Activated CD4-positive, alpha-beta T cell treated with anti-CD3 and anti-CD28 coated beads, Interleukin-2, amount 10 ng/mL, durations not matched to agents 7 days and 5 days (primary cell): ENCODE measurements at places on chromosomes 7 and 10. TPM values are rescaled to one million over a fixed set of nuclear protein-coding genes. Genes with fewer than 3 reads are reported as not detected.

The ZNF365 gene
- not detected for total RNA-seq

The H2BK1 gene
- not detected for total RNA-seq

The FAM24B gene
- total RNA-seq: 12.1 TPM

The GIMAP7 gene
- total RNA-seq: 244 TPM

The FAM221A gene
- total RNA-seq: 4.4 TPM

DNA sequence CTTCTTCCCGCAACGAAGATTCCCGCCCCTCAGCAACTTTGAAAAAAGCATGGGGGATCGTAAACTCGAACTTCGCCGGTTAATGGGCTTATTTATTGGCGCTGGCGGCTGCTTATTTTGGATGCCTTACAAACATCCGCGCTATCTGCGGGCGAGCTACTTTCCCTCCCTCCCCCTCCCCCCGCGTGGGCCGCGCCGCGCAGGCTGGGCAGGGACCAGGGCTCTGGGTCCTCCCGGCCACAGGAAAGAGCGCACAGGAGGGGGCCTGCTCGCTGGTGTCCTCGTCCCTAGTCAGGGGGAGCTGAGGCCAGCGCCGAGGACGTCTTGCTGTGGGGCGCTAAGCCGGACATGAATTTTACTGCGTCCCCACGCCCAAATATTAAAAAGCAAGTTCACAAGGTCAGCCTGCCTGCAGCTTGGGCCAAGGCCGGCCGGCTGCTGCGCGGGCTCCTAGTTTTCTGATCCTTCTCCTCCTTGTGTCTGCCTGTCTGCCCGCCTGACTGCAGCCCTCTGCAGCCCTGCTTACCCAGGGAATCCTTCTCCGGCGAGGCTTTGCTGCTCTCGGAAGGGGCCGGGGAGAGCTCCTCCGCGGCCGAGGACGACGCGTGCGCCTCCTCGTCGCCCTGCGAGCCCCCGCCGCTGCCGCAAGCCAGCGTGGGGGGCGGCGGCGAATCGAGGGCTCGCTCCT lies 1.2 kb downstream of the HOXA10 start:
- no peak for DNase-seq

- peak; percentile 81 for DNase-seq
Observed at GRCh38 chr10:43287056-43288007, 20.5 kb upstream of the RASGEF1A start.

DNA sequence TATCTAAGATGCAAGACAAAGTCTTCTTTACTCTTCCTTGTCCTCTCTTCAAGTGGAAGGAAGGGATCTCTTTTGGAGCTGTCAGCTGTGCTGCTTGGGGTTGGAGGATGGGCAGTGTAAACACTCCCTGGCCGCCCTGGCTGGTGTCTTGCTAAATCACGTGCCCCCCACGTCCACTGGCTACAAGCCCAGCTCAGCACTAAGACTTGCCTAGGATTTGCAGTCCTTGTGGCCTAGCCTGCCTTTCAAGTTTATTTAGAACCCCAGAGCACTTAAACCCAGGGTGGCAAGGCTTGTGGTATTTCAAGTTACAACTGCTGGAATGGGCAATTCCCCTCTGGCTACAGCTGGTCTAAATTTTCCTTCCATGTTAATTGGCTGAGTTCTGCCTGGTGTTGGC lies 272.4 kb upstream of the MYO3A start:
- no peak for DNase-seq

DNA sequence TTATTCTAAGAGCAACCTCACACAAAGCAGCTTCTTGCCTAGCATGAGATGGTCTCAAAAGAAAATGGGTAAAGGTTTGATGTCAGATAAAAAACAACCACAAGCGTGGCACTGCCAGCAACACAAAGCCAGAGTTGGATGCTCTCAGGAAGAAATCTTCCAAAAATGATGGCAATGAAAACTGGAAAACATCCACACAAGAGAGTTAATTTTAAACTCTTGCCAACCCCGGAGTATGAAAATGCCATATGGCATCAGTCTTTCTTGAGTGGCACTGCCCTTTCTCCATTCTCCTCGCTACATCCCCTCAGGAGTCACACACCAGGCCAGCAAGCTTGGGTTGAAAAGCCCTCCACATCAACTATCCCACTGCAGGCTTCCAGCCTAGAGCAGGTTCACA lies 41.0 kb downstream of the CADPS2 start:
- DNase-seq: no peak

DNA sequence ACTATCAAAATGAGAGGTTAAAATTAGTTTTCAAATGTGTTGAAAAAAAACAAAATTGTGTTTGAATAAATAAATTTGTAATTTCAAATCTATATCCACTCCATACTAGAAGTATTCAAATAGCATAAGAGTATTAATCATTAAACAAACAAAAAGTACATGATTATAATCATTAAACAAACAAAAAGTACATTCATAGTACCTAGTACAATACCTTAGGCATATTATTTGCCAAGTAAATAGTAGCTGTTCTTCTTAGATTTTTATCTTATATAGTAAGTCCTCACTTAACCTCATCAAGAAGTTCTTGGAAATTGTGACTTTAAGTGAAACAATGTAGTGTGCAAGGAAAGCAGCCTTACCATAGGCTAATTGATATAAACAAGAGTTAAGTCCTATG lies 349.3 kb upstream of the VWC2 start:
- no peak for DNase-seq

- peak; percentile 60 for DNase-seq
Observed at GRCh38 chr10:132458586-132459300, 61.7 kb downstream of the PWWP2B start.

DNA sequence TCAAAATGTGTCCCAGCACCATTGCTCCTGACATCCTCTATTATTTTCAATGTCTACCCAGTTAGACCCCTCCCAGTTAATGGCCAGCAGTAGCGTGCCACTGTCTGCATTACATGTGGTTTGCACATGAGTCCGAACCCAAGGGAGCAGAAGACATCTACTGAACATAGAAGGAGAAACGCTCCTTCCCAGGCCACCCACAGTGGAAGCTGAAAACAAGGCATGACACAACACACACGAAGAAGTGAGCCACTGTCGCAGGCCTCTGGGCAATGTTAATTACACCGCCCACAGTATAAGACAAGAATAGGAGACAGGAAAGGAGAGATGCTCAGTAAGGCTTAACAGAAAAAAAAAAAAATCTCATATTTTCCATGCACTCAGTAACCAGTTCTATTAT lies 50.5 kb downstream of the MKX start:
- DNase-seq: no peak

GRCh38 chr7:106116161-106116704 lies 4.1 kb upstream of the SYPL1 start:
- no peak for DNase-seq

GRCh38 chr7:6478186-6478585 lies 30.4 kb upstream of the DAGLB start:
- DNase-seq: no peak

- no peak for DNase-seq
Observed at GRCh38 chr7:120344276-120344675, 71.3 kb downstream of the KCND2 start.

DNA sequence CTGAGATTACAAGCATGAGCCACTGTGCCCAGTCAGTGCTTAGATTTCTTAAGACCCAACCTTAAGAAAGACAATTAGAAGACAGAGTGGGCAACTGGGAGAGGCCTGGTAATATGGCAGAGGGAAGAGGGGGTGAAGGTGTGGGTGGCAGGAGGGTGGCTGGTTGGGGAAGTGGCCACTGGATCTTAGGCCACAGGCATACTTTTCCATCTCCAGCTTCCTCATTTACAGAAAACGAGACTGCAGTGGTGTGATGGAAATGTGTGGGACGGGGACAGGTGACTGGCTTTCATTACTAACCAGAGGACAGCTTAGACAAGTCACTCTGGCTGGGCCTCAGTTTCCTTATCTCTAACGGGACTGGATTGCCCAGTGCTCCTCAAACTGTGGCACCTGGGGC lies 1.0 kb upstream of the FFAR4 start:
- no peak for DNase-seq

DNA sequence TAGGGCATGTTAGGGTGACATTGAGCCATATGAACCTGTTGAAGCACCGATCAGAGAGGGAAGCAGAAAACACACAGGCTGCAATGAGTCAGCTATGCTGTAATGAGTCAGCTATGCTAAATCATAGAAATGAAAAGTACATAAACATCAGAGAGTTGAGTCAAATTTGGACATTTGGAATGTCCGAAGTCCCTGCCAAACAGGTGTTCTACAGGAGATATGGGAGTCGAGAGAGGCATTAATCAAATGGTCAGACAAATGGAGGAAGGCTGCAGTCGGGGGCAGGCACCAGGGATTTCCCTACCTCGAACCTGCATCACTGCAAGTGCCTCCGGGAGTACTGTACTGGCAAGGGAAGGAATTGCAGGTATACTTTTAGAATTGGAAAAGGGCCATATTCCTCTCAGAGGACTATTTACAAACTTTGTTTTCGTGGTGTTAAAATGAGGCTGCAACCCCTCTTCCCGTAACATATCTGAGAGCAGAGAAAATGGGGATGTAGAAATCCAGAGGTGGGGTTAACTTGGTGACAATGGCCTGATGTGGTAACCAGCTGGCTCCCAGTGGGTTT lies 8.8 kb upstream of the ZC3HAV1 start:
- no peak for DNase-seq

DNA sequence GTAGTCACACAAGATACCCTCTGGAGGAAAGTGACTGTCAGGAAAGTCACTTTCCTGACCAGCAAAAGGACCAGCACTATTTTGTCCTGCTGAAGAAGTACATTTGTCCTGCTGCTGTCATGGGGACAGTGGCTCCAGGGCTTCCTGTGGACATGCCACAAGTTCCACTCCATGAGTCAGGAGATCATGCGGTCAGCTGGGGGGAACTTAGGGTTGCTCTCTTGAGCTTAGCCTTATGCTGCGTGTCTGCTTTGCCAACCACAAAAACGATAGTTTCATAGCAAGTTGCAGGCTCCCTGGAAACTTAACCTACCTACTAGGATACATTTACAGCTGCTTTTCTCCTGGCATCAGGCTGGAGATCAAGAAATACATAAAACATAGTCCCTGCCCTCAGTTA lies 19.8 kb upstream of the ALOX5 start:
- no peak for DNase-seq

- no peak for DNase-seq
Observed at GRCh38 chr10:33519130-33519860, 184.8 kb upstream of the NRP1 start.

GRCh38 chr7:51455948-51456347 lies 139.3 kb upstream of the COBL start:
- no peak for DNase-seq

- no peak for DNase-seq
Observed at GRCh38 chr7:143013893-143014292, 13.0 kb downstream of the OR9A2 start.

DNA sequence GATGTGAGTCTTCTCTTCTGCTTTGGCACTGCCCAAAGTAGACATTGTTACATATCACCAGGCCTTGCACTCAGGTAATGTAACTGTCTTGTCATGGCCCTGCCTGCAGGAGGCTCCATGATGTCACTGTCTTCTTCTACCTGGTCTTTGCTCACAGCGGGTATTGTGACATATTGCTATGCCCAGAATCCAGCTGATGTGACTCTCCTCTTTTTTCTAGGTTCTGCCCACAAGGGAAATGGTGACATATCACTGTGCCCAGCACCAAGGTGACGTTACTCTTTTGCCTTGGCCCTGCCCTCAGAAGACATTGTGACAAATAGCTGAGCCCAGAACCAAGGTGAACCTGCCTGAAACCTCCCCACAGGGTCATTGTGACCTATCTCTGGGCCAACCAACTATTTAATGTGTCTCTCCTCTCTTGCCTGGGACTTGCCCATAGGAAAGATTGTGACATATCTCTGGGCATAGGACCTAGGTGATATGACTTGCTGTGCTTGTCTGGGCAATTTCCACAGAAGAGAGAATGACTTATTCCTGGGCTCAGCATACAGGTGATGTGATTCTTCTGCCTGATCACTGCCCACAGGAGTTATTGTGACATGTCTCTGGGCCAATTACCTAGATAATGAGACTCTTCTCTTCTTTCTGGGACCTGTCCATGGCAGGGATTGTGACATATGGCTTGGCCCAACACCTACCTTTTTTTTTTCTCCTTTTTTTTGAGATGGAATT lies 26.5 kb upstream of the ZNF107 start:
- DNase-seq: no peak

DNA sequence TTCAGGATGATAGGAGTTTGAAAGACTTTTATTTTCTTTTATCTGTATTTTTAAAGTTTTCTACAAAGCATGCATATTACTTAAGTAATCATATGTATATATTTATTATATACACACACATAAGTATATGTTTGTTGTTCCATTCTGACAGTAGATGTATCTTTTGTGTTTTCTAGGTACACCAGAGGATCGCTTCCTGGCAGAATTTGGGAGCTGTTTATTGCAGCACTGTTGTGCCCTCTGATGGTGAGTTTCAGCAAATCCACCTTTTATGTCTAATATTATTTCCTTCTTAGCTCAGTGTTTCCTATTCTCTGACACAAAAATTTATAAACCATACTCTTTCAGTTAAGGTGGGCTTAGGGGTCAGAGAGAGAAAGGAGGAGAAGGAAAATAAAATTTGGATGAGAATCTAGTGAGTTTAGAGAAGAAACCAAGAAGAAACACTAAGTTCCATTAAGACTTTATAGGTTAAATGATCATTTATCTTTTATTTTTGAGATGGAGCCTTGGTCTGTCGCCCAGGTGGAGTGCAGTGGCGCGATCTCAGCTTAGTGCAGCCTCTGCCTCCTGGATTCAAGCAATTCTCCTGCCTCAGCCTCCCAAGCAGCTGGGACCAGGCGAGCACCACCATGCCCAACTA lies 59.2 kb upstream of the OIT3 start:
- peak; percentile 60 for DNase-seq

- no peak for DNase-seq
Observed at GRCh38 chr7:25804154-25804553, 347.8 kb upstream of the NFE2L3 start.

DNA sequence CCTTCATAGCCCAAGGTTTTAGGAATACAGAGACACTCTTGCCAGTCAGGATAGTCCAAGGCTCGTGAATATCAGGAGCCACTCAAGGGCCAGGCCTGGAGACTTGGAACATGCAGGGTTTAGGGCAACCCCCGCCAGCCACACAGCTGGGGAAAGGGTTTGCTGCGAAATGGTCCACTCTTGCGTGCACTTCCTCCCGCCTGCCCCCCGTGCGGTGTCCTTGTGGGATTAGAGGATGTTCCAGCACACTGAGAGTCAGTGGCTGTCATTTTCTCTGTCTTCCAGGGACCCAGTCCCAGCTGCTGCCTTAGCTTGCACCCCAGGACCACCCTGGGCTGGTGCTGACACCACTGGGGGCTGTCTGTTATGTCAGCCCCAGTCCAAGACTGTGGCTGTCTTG lies 38.5 kb downstream of the POR start:
- no peak for DNase-seq

DNA sequence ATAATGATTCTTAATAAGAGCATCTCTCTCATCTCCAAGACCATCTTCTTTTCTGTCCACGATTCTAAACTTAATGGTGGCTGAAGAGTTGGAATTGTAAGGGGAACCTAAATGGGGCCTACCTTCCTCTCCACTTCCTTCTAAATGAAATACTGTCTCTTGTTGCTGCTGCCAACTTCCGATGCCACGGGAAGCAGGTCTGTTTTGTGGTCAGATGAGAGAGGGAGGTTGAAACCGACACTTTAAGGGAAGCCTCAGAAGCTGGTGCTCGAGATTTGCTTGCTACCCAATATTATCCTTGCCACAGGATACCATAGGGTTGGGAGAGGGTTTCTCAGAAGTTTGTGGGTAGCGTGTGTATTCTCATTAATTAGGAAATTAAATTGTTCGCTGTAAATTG lies 464.1 kb downstream of the SUGCT start:
- DNase-seq: peak; percentile 10

GRCh38 chr10:105864854-105865253 lies 1223.8 kb downstream of the SORCS3 start:
- no peak for DNase-seq
